ENCODE measurements at places on chromosomes 4 and X. TPM values are rescaled to one million over a fixed set of nuclear protein-coding genes. Genes with fewer than 3 reads are reported as not detected.

RAI2 gene
- total RNA-seq: 1.5 TPM

TIGD2 gene
- total RNA-seq: 6.5 TPM

MUC7 gene
- not detected for total RNA-seq

GRCh38 chr4:70243091-70243490 is 694 bp downstream of the CSN3 start:
- no peaks in the 10 kb centered on the region for H3K36me3 ChIP-seq
- H3K27ac ChIP-seq: no peak overlapping the region
- no peaks in the 10 kb centered on the region for H3K27me3 ChIP-seq
- H3K4me1 ChIP-seq: no peaks in the 10 kb centered on the region
- DNase-seq: no peak

AADAT gene
- total RNA-seq: 5.7 TPM

DNA sequence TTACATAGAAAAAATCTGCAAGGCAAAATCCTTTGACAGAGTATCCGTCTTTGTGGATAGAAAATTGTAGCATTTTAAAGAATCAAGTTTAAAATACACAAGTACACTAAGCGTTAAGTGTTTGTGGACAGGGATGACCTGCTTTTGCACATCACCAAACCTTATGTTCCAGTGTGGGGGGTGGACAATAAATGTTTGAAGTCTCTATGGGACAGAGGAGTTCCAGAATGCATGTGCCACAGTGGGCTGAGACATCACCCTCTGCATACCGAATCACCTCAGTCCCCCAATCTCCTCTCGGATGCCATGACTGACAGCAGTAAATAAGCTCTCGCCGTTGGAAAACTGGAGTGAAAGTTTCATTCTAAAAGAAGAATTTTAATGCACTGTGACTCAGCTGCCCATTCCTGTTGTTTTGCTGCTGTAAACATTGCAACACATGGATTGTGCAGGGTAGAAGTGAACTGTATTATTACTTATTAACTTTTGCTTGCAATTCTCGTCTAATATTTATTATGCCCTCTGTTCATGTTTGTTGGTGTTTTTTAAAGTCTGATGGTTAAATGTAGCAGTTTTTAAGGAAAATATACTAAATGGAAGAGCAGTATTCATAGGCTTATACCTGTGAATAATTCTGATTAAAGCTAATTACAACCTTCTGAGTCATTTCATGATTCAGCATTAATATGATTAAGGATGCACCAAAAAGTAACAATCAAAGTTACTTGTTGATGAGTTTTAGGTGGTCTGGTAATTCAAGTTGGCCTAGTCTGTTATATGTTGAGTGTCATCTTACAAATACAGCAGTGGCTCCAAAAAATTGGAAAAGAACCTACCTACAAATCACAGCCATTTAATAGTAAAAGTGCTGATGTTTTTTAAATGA is 24.0 kb downstream of the CDKN2AIP start:
- H3K36me3 ChIP-seq: no peaks in the 10 kb centered on the region
- no peak overlapping the region for H3K4me3 ChIP-seq
- no peaks in the 10 kb centered on the region for H3K4me1 ChIP-seq
- H3K27me3 ChIP-seq: no peaks in the 10 kb centered on the region
- H3K27ac ChIP-seq: no peak overlapping the region
- no peak for DNase-seq

SPATA18 gene
- total RNA-seq: 2.7 TPM

- no peaks in the 10 kb centered on the region for H3K36me3 ChIP-seq
- DNase-seq: no peak
Observed at GRCh38 chr4:25128671-25129070, 31.6 kb downstream of the SEPSECS start.

DNA sequence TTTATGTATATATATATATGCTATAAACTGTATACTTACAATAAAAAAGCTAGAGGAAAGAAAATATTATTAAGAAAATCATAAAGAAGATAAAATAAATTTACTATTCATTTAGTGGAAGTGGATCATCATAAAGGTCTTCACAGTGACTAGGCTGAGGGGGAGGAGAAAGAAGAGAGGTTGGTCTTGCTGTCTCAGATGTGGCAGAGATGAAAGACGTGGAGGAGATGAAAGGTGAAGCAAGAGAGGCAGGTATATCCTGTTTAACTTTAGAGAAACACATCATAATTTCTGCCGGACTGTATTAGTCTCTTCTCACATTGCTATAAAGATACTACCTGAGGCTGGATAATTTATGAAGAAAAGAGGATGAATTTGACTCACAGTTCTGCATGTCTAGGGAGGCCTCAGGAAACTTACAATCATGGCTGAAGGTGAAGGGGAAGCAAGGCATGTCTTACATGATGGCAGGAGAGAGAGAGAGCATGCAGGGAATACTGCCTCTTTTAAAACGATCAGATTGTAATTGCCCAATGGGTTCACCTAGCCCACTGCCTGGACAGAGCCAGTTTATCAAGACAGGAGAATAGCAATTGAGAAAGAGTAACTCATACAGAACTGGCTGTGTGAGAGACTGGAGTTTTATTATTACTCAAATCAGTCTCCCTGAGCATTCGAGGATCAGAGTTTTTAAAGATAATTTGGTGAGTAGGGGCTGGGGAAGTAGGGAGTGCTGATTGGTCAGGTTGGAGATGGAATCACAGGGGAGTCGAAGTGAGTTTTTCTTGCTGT is 22.1 kb upstream of the RRAGB start:
- no peak overlapping the region for H3K4me3 ChIP-seq
- no peaks in the 10 kb centered on the region for H3K4me1 ChIP-seq
- no peak overlapping the region for H3K27ac ChIP-seq
- no peaks in the 10 kb centered on the region for H3K36me3 ChIP-seq
- no peak for DNase-seq
- no peaks in the 10 kb centered on the region for H3K27me3 ChIP-seq

ZIC3 gene
- 0.04 TPM for total RNA-seq

DNA sequence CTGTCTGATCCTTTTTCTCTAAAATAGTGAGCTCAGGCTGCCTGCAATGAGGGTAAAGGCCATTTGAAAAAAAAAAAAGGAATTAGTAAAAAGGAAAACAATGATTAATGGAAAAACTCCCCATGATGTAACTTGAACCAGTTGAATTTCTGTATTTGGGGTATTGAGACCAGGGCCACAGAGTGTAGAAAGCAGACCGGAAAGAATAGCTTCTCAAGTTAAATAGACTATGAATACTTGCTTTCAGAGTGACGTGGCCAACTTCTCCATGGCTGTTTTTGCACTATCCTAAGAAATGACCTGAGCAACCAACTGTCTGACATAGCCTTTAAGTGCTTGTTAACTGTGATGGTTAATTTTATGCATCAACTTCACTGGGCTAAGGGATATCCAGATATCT is 222.1 kb upstream of the INTU start:
- no peak for DNase-seq
- H3K27me3 ChIP-seq: no peaks in the 10 kb centered on the region
- H3K36me3 ChIP-seq: no peaks in the 10 kb centered on the region
- H3K27ac ChIP-seq: no peak overlapping the region
- no peaks in the 10 kb centered on the region for H3K4me1 ChIP-seq
- no peak overlapping the region for H3K4me3 ChIP-seq

EDA2R gene
- total RNA-seq: 2.6 TPM

DNA sequence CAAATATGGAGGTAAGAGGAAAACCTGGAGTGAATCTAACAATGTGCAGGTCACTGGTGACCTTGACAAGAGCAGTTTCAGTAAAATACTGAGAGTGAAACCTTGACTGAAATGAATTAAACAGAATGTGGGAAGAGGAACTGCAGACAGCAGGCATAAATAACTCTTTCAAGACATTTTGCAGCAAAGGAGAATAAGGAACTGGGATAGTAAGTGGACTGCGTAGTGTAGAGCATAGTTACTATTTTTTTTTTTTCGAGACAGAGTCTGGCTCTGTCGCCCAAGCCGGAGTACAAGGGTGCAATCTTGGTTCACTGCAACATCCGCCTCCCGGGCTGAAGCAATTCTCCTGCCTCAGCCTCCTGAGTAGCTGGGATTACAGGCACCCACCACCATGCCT is 24.0 kb downstream of the RBMX start:
- DNase-seq: peak; percentile 17
- H3K27me3 ChIP-seq: no peaks in the 10 kb centered on the region

GRCh38 chr4:95580226-95580625 is 31.5 kb upstream of the UNC5C start:
- H3K27ac ChIP-seq: no peak overlapping the region
- H3K36me3 ChIP-seq: no peaks in the 10 kb centered on the region
- H3K4me1 ChIP-seq: no peaks in the 10 kb centered on the region
- H3K4me3 ChIP-seq: no peak overlapping the region

GRCh38 chr4:75289914-75290582 is 224.2 kb downstream of the RCHY1 start:
- peak overlapping the region; percentile 62 for H3K27ac ChIP-seq
- peak; percentile 68 for DNase-seq
- H3K4me3 ChIP-seq: no peak overlapping the region
- H3K4me1 ChIP-seq: peaks cover 13% of the 10 kb centered on the region
- no peaks in the 10 kb centered on the region for H3K27me3 ChIP-seq
- no peaks in the 10 kb centered on the region for H3K36me3 ChIP-seq

DNA sequence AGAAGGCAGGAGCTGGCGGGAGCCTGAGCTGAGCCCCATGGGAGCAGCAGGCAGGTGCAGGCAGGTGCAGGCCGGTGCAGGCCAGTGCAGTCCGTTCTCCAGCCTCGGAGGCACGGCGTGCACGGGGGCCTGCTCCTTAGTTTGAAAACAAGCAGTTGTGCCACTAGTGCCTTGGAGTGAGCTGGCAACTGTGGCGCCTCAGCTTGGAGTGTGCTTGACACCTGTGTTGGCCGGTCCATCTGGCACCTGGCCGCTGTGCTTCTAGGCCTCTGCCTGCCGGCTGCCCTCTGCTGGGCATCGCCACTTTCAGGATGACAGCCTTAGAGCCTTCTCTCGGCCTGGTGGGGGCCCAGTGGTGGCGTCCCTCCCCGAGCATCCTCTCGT is 47.9 kb downstream of the RGS12 start:
- H3K27me3 ChIP-seq: no peaks in the 10 kb centered on the region
- H3K36me3 ChIP-seq: peaks cover 18% of the 10 kb centered on the region
- DNase-seq: no peak
- peaks cover 4% of the 10 kb centered on the region for H3K4me1 ChIP-seq

- H3K4me3 ChIP-seq: peak within 1 kb of the TSS; percentile 89
- DNase-seq: peak; percentile 81
- H3K4me1 ChIP-seq: peaks cover 15% of the 10 kb centered on the region
- peak within 1 kb of the TSS; percentile 92 for H3K27ac ChIP-seq
- H3K36me3 ChIP-seq: no peaks in the 10 kb centered on the region
Observed at GRCh38 chr4:110198435-110199416, at the start of gene ELOVL6. Gene ELOVL6, minus strand, starts transcription at chr4:110198615. Its CDS starts 280 bp downstream, at chr4:110198335.

DNA sequence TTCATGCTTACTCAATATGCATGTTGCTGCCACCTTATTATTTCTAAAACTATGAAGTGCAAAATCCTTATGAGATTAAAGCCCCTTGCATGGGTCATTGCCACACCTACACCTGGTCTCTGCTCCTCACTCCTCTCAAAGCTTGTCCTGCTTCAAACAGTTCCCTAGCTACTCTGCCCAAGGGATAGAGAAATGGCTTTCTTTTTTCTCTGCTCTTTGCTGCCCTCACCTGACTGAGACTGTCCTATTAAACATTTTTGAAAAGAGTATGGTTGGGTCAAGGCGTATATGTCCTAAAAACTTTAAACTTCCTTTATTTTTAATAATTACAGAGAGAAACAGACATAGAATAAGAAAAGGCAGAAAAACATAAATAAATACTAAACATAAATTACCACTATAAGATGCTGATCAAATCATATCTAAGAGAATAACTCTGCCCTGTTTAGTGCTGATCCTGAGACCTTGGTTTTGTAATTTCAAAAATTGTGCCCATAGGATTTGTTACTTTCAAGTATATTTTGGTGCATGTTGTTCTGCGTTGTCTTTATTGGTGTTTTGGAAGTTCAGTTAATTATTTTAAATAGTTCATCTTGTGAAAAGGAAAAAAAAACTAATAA is 704.9 kb upstream of the PABPC4L start:
- no peaks in the 10 kb centered on the region for H3K27me3 ChIP-seq
- peak; percentile 10 for DNase-seq
- no peaks in the 10 kb centered on the region for H3K4me1 ChIP-seq

DNA sequence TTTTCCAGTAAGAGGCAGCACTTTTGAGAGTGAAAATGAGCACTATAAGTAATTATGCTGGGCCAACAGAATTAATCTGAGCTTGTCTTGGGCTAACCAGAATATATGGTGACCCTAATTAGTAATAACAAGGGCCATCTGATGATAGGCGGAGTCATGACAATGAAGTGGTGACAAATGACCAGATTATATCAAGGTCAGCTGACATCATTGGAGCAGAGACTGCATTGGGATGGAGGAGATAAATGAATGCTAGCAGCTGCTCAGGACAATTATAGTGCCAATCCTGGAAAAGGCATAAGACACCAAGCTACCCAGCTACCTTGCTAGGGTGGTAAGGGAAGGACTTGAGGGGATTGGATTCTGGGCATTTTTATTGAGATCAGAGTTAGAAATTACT is 1548.7 kb downstream of the RPA4 start:
- no peak for DNase-seq
- H3K27ac ChIP-seq: no peak overlapping the region
- no peaks in the 10 kb centered on the region for H3K4me1 ChIP-seq
- H3K36me3 ChIP-seq: no peaks in the 10 kb centered on the region
- H3K27me3 ChIP-seq: no peaks in the 10 kb centered on the region

- no peaks in the 10 kb centered on the region for H3K36me3 ChIP-seq
- DNase-seq: peak; percentile 26
- H3K27me3 ChIP-seq: peaks cover 7% of the 10 kb centered on the region
- no peak overlapping the region for H3K4me3 ChIP-seq
- H3K4me1 ChIP-seq: no peaks in the 10 kb centered on the region
- H3K27ac ChIP-seq: no peak overlapping the region
Observed at GRCh38 chrX:119004920-119005524, 30.6 kb downstream of the LONRF3 start.

- no peak for DNase-seq
- no peak overlapping the region for H3K27ac ChIP-seq
- no peak overlapping the region for H3K4me3 ChIP-seq
Observed at GRCh38 chr4:20075248-20075871, 176.3 kb upstream of the SLIT2 start.

GAGE1 gene
- not detected for total RNA-seq

SAGE1 gene
- not detected for total RNA-seq

- no peaks in the 10 kb centered on the region for H3K27me3 ChIP-seq
- DNase-seq: no peak
- H3K36me3 ChIP-seq: no peaks in the 10 kb centered on the region
- no peak overlapping the region for H3K27ac ChIP-seq
- H3K4me1 ChIP-seq: peaks cover 4% of the 10 kb centered on the region
Observed at GRCh38 chr4:145681956-145682355, 2.0 kb downstream of the C4orf51 start.

SPIN2A gene
- total RNA-seq: 3.4 TPM

DNA sequence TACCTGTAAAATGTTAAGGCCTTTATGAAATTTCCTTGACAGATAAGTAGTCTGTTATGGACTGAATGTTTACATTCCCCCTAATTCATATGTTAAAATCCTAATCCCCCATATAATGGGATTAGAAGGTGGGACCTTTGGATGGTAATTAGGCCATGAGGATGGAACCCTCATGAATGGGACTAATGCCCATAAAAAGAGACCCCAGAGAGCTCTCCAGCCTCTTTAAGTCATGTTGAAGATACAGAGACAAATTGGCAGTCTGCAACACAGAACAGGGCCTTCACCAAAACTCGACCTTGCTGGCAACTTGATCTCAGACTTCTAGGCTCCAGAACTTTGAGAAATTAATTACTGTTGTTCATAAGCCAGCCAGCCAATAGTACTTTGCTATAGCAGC is 1344.5 kb upstream of the PCDH7 start:
- H3K4me1 ChIP-seq: no peaks in the 10 kb centered on the region
- H3K27ac ChIP-seq: no peak overlapping the region

SRD5A3 gene
- total RNA-seq: 11.1 TPM
